ENCODE measurements at places on chromosomes 6 and 20.
A peak's percentile ranks its signal among the peaks of the same experiment; 100 is the strongest.

DNA sequence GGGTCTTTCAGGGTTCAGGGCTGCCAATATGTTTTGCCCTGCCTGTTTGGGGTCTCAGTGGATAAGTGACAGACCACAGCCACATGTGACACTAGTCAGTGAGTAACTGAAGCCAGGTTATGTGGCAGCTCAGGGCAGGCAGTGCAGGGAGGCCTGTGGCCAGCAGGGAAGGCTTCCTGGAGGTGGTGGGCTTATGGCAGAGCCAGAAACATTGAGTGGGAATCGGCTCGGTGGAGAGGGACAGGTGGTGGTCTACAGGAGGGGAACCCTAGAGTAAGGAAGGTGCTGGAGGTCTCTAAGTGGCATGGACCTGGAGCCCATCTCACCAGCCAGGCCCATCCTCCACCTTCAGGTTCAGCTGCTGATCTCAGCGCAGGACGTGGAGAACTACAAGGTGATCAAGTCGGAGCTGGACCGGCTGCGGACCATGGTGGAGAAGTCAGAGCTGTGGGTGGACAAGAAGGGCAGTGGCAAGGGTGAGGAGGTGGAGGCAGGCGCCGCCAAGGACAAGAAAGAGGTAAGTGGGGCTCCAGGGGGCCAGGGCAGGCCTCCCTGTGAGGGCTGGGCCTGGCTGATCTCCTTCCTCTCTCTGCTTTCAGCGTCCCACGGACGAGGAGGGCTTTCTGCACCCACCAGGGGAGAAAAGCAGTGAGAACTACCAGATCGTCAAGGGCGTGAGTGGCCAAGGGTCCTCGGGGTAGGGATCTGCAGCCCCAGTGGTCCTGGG, 34.9 kb downstream of the UQCC2 start:
- no peak for DNase-seq

- no peak for DNase-seq
These were observed 147.8 kb downstream of the EYA2 start for GRCh38 chr20:47042464-47042863.

- DNase-seq, result no peak
These were observed 309.7 kb downstream of the QKI start for GRCh38 chr6:163724196-163724595.

DNA sequence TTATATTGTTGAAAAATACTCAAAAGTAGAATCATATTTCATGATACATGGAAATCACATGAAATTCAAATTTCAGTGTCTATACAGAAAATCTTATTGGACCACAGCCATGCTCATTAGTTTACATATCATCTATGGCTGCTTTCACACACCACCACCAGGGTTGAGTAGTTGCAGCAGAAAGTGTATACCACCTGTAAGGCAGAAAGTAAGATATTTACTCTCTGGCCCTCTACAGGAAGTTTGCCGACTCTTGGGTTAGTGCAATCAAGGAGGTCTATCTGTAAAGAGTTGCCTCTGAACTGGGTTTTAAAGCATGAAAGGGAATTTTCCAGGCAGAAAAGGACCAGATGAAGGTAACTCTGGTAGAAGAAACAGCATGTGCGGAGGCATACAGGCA, 432.3 kb downstream of the DHX35 start:
- DNase-seq, result no peak

DNA sequence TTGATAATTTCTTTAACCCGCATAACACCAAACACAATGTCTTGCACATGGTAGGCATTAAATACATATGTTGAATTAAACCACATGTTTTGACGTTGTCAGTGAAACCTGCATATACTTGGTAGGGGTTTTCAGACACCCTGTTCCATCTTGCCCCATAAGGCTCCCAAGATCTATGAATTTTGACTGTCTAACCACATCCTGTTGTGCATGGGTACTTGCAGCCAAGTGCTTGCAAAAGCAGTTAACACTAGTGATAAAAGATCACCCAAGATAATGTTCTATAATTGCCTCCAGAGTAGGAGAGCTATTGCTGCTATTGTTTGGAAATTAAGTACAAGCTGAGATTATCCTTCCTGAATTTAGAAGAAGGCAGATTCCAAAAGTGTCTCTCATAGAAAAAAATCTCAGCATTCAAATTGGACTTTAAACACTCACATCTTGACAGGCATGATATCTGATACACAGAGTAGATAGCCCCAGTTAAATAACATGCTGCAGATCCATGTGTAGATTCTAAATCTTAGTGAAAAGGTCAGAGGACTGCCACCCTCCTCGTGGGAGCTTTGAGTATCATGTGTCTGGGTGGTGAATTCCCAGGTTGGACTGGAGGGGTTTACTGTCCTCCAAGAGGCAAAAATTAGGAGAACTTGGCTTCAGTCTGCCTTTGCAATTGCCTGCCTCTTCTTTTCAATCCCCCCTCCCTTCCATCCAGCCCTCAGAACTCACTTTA, 25.8 kb upstream of the CCN6 start:
- DNase-seq, result peak; percentile 88

GRCh38 chr6:157080986-157081391, 242.3 kb downstream of the TMEM242 start:
- DNase-seq, result no peak

- DNase-seq, result no peak
These were observed 42.0 kb downstream of the SPDEF start for GRCh38 chr6:34514112-34514511.

DNA sequence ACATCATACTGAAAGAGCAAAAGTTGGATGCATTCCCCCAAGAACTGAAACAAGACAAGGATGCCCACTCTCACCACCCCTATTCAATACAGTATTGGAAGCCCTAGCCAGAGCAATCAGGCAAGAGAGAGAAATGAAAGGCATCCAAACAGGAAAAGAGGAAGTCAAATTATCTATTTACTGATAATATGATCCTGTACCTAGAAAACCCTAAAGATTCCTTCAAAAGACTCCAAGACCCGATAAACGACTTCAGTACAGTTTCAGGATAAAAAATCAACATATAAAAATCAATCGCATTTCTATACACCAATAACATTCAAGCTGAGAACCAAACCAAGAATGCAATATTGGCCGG, 14.5 kb downstream of the CDK19 start:
- no peak for DNase-seq

- no peak for DNase-seq
These were observed 614.6 kb downstream of the DHX35 start for GRCh38 chr20:39576771-39577170.
